HT-29 (cell line): ENCODE measurements at places on chromosomes 5 and 9. TPM values are rescaled to one million over a fixed set of nuclear protein-coding genes. Genes with fewer than 3 reads are reported as not detected.

Gene KIF27
- 0.20 and 0.37 TPM in 2 replicates for total RNA-seq

- no peak for DNase-seq
These were observed 5.5 kb downstream of the EPB41L4A start for GRCh38 chr5:112413611-112414010.

Gene UBAP1
- 19.1 and 22.4 TPM in 2 replicates for total RNA-seq

DNA sequence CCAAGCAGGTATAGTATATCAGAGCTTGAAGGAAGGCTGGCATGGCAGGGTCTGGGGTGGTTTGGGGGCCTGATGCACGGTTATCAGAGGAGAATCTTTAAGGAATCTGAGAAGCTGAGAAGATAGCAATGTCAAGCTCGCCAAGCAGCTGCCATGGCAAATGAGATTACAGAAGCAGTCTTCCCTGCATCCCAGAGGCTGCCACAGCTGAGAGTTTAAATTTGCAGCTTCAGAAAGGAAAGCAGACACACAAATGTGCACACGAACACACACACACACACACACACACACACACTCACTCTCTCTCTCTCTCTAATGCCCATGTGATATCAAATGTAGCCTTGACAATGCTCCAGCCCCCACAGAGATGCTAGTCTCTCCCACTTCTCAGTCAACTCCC lies 79.0 kb upstream of the TNC start:
- no peak for DNase-seq

- no peak for DNase-seq
These were observed 75.6 kb downstream of the DMRT2 start for GRCh38 chr9:1125741-1126140.

- DNase-seq = no peak
These were observed 200.9 kb upstream of the PAPPA start for GRCh38 chr9:115952430-115953292.

Gene ZNF454
- not detected in 2 replicates for total RNA-seq

GRCh38 chr5:107570805-107571531 lies 99.8 kb downstream of the EFNA5 start:
- DNase-seq = peak; percentile 69

DNA sequence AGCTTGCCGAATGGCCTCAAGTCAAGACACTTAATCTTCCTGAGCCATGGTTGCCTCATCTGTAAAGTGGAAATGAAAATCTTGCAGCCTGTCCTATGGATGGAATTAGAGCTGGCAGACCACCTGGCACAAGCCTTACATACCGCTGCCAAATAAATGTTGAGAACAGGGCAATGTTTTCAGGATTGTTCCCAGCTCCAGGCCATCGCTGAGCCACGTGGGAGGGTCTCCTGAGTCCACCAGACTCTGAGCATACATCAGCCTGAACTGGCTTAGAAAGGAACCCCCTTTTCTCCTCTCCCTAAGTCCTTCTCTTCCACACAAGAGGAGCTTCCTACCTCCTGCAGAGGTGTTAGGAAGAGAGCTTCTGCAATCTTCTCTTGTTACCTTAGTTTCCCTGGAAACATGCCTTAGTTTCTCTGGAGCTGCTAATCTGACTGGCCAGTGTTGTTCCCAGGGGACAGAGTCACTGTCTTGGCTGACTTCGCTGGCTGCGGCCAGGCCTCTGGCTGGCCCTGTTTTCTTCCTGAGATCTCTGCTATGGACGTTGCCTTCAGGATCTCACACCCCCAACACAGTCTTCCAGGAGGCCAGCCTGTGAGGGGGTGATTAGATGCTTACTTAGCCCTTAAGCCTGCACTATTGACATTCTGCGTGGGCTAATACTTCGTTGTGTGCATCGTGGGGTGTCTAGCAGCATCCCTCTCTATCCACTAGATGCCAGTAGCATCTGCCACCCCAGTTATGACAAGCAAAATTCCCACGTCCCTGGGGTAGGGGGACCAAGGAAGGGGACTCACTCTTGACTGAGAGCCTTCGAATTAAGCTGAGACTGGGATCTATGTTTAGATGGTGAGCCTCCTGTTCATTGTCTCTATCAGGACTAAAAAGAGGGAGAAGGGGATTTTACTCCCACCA lies 62.2 kb downstream of the BOD1 start:
- no peak for DNase-seq

- no peak for DNase-seq
These were observed 401.5 kb downstream of the EFNA5 start for GRCh38 chr5:107269256-107269655.

- no peak for DNase-seq
These were observed 197.0 kb downstream of the MCTP1 start for GRCh38 chr5:95087816-95088317.

DNA sequence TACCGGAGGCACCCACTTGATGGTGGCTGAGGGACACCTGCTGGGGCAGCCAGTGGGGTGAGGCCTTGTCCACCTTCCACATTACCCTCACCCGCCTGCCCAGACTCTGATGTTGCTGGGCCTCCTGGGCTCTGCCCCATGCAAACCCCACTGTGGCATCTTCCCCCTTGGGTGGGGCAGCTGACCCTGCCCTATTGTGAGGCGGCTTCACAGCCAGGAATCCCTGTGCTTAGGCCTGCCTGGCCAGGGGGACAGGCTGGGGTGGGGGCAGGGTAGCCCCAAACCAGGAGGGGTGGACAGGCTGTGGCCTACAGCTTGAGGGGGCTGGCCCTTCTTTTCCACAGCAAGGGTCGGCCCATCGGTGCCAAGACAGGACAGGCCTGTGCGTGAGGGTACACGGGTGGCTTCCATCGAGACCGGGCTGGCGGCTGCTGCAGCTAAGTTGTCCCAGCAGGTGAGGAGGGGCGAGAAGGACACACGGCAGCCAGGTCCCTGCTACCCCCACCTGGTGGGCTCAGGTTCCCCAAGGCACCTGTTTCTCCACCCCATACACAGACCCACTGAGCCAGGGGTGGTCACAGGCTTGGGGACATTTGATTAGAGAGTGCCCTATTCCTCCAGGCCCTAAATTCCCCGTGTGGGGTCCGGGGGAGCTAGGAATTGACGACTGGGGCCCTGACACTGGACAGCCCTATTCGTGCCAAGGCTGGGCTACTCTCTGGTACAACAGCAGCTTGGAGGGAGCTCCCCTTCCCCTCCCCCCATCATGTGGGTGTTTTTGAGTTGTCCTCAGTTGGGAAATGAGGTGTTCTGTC lies 99.2 kb downstream of the PHF2 start:
- no peak for DNase-seq

Gene ANP32B
- total RNA-seq = 11.5 and 22.7 TPM in 2 replicates

- no peak for DNase-seq
These were observed 849.6 kb upstream of the DMAC1 start for GRCh38 chr9:8649160-8649559.

GRCh38 chr5:94113087-94113486 lies 371.7 kb upstream of the POU5F2 start:
- DNase-seq = no peak
